ENCODE measurements at places on chromosomes 6 and 20. TPM values are rescaled to one million over a fixed set of nuclear protein-coding genes. Genes with fewer than 3 reads are reported as not detected.

Gene IFT52
- total RNA-seq: 28.2 TPM

Gene SLC22A2
- not detected for total RNA-seq

Gene LY6G6D
- total RNA-seq: not detected

Gene TMEM244
- not detected for total RNA-seq

Gene ULBP1
- not detected for total RNA-seq

Gene COQ3
- 0.98 TPM for total RNA-seq

Gene AKIRIN2
- total RNA-seq: 29.5 TPM

Gene RSPH9
- 0.66 TPM for total RNA-seq

Gene RPS6KA2
- total RNA-seq: 153 TPM

Gene FBXO5
- 2.3 TPM for total RNA-seq

Gene SLC22A16
- total RNA-seq: not detected

Gene ISM1
- 19.3 TPM for total RNA-seq

Gene ADGB
- not detected for total RNA-seq

Gene SYNJ2
- total RNA-seq: 4.4 TPM

Gene FOXO3
- total RNA-seq: 146 TPM

Gene RRAGD
- total RNA-seq: 21.3 TPM

Gene MEI4
- not detected for total RNA-seq

Gene MYO6
- total RNA-seq: 21.3 TPM

Gene TCP11
- total RNA-seq: not detected

Gene GPSM3
- 7.4 TPM for total RNA-seq

Gene ENPP5
- total RNA-seq: 0.30 TPM

Gene ULBP3
- not detected for total RNA-seq

Gene JPH2
- total RNA-seq: 3.1 TPM

Data from tibial nerve (tissue), 4 donors.